ENCODE measurements at places on chromosomes 11 and 22.

DNA sequence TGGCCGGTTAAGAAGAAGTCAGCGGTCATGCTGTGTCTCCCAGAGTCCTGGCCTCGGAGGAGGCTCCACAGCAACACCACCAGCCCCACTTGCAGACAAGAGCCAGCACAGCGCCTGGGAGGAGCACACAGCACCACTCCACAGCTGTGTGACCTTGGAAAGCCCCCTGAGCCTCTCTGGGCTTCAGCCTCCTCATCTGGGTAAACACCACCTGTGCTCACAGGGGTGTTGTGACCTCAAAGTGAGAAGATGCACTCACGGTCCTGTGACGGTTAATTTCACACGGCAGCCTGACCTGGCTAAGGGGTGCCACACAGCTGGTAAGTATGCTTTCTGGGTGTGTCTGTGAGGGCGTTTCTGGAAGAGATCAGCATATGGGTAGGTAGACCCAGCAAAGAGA, 54.7 kb downstream of the PHF21B start:
- DNase-seq = no peak

DNA sequence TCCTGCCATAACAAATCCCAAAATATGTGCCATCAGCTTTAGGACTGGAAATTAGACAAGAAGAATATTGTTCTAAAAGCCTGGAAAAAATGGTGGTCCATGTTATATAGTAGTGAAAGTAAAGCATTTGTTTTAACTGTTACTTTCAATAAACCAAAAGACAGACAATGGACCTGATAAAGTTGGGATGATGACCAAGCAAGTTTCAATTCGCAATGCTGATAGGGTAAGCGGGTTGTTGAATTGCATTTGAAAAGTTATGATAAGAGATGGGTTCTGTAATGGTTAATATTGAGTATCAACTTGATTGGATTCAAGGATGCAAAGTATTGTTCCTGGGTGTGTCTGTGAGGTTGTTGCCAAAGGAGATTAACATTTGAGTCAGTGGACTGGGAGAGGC, 131.9 kb upstream of the ZC3H12C start:
- no peak for DNase-seq

GRCh38 chr11:124766156-124766555, 4.1 kb upstream of the ESAM start:
- no peak for DNase-seq

DNA sequence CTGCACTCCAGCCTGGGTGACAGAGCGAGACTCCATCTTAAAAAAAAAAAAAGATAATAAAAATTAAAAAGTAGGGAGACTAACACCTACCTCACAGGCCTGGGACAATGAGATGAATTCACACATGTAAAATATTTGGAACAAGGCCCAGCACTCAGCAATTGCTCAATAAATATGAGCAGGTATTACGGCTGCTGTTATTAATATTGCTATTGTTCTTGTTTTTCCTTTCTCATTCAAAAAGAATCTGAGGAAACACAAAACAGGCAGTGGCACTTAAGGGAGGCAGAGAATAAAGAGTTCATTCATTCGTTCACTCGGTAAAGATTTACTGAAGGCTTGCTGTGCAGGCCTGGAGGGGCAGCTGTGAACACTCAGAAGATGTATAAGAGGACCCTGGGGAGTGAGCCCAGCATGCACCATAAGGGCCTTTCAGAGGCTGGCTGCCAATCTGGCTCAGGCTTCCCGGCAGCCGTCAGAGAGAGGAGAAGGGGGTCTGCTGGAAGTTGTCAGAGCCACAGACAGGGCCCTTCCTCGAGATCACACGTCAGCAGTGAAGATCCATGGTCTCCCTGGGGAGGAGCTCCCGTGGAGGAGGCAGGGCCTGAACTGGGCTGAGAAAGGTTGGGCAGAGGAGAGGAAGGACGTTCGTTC, 51.6 kb upstream of the TCF20 start:
- DNase-seq = no peak

DNA sequence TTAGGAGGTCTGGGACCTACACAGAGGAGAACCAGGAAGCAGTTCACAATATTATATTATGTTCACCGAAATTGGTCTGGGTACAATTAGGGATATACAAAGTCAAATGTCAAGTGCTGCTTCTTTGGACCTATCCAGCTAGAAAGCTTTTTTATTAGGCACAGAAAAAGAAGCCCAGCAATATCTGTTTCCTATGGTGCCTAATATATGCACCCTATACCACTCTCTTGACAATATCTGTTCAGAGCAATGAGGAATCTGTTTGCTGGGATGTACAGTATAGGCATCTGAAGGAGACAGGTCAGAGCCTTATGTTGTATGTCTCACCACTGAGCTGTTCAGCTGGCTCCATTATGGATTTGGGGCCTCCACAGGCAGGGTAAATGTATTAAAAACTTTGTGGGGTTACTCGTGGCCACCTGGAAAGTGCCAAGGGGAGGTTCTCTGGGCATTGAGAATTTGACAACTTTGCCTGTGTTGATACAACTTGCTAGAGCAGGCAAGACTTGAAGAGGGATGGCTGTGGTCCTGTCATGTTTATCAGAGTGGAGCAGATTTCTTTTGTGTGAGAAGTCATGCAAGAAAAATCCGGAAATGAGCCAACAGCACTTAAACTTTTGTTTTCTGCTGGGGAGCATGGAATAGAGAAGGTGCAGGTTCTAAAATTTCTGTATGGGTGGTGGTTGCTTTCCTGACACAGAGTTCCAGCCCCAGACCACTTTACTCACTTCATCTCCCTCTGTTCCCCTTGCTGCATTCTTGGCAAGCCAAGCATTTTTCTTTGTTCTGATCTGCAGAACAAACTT, 10.1 kb downstream of the STIM1 start:
- no peak for DNase-seq

GRCh38 chr22:18031695-18032454, 7.5 kb upstream of the MICAL3 start:
- DNase-seq = no peak

DNA sequence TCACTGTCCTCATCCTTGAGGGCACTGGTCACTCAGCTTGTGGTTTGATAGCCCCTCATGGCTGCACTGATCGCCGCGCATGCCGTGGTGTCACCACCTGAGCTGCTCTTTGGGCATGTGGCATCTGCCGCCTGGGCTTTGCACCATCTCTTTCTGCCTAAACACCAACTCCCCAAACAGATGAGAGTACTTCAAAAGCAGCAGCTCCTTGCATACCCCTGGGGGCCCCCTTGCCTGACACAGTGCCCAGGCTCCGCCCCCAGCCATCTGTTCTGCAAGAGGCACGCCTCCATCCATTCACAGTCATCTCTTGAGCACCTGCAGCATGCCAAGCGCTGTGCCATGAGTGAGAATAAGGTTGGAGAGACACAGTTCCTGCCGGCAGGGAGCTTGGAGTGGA, 104.5 kb upstream of the B3GAT1 start:
- no peak for DNase-seq

DNA sequence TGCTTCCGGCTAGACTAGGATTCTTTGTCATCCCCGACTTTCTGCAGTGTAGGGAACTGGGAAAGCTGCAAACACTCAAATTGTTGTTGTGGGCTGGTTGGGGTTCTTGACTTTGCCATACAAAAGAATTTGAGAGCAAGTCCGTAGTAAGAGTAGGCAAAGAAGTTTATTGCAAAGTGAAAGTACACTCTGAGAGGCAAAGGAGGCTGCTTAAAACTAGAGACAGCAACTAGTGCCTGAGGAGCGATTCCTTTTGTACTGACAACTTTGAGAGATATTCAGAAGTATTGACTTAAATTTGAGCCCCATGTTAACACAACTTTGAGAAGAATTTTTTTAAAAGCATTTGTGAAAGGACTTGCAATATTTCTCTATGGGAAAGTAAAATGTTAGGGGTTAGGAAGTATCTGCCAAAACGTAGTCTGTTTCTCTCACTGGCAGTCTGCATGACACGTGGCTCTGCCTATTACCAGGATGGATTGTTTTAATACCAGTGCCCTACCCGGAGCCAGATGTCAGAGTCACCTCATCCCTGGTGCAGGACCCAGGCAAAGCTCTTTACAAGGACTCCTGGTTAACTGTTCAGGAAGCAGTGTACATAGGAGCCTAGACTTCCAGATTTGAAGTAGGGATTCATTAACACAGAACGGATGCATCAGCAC, 85.0 kb upstream of the CLPB start:
- no peak for DNase-seq

- no peak for DNase-seq
Measured at GRCh38 chr22:45903355-45904135, 73.4 kb downstream of the WNT7B start.

GRCh38 chr11:123187665-123188507, 7.2 kb downstream of the CLMP start:
- DNase-seq = no peak

DNA sequence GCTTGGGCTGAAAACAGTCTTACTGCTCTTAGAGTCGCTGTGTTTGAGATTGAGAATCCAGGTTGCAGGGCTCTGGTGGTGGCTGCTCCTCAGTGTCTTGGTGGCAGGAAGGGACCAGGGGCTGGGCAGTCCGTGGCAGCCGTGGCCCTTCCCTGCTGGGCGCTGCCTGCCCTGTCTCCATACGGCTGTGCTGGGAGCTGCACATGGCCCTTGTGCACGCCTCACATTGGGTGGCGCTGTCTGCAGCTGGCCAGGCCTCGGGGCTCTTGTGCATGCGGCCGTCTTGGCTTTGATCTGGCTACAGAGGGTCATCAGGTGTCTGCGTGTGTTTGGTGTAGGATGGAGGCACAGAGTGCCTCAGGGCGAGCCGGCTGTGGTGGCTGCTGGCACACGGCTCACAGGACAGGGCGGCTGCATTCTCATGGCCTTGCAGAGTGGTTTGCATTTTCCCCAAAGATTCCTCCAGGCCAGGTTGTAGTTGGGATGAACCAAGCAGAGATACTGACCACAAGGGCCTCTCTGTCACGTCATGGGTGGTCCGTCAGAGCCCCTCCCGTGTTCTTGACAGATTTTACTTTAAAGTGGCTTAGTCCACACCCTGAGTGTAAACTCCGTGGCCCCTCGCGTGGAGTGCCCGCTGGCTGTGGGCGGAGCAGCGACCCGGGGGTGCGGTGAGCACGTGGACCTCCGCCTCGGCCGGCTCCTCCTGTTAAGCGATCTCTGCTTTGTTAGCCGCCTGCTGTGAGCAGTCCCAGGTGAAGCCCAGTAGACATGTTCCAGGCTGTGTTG, 34.7 kb downstream of the MUC6 start:
- DNase-seq = no peak

GRCh38 chr11:1125803-1126202, 31.9 kb upstream of the MUC5AC start:
- DNase-seq = no peak

GRCh38 chr11:41786087-41786486, 326.6 kb upstream of the LRRC4C start:
- DNase-seq = no peak

- no peak for DNase-seq
Measured at GRCh38 chr11:74019860-74020259, 11.0 kb upstream of the UCP3 start.

- DNase-seq = no peak
Measured at GRCh38 chr22:48826546-48826945, 1001.1 kb downstream of the BRD1 start.

DNA sequence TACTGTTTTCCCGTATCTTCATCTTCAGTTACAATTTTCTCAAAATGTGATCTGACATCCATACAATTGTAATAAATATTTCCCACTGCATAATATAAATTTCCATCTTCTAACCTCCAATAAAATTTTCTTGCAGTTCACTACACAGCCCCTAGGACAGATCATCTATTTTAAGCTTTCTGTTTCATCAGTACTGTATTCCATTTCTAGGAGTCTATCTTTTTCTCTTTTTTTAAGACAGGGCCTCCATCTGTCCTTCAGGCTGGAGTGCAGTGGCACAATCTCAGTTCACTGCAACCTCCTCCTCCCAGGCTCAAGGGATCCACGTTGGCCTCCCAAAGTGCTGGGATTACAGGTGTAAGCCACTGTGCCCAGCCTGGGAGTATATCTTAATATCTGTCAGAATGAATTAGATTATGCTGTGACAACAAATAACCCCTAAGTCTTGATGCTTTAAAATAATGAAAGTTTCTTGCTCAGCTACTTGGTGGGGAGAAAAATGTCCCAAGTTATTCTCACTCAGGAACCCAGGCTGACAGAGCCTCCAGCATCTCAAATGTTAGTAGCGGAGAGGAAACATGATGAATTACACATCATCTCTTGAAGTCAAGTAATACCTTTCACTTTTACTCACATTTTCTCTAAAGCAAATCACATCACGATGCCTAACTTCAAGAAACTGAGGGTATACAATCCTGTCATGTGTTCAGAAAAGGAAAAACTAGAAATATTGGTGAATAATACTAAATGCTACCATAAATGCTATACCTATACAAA, 92.2 kb downstream of the BUD13 start:
- no peak for DNase-seq

All from effector CD8-positive, alpha-beta T cell (primary cell).